Stimulated activated naive CD4-positive, alpha-beta T cell treated with Interleukin-2 at 50 U/mL for 16 hours (primary cell): ENCODE measurements at places on chromosomes 11 and 22.
A peak's percentile ranks its signal among the peaks of the same experiment; 100 is the strongest.

GRCh38 chr11:99349151-99349673, 328.5 kb downstream of the CNTN5 start:
- no peak for DNase-seq

DNA sequence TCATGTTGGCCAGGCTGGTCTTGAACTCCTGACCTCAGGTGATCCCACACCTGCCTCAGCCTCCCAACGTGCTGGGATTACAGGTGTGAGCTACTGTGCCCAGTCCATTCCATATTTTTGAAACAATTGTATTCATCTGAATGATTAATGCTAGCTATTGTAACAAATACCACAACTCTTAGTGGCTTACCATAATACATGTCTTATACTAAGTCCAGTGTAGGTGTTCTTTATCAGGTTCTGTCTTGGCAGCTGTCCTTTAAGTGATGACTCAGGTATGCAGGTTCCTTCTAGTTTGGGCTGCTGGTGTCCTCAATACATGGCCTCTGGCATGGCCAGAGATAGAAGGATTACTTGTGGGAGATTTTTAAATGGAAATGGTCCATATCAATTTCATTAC, 39.0 kb downstream of the UVRAG start:
- DNase-seq: no peak

DNA sequence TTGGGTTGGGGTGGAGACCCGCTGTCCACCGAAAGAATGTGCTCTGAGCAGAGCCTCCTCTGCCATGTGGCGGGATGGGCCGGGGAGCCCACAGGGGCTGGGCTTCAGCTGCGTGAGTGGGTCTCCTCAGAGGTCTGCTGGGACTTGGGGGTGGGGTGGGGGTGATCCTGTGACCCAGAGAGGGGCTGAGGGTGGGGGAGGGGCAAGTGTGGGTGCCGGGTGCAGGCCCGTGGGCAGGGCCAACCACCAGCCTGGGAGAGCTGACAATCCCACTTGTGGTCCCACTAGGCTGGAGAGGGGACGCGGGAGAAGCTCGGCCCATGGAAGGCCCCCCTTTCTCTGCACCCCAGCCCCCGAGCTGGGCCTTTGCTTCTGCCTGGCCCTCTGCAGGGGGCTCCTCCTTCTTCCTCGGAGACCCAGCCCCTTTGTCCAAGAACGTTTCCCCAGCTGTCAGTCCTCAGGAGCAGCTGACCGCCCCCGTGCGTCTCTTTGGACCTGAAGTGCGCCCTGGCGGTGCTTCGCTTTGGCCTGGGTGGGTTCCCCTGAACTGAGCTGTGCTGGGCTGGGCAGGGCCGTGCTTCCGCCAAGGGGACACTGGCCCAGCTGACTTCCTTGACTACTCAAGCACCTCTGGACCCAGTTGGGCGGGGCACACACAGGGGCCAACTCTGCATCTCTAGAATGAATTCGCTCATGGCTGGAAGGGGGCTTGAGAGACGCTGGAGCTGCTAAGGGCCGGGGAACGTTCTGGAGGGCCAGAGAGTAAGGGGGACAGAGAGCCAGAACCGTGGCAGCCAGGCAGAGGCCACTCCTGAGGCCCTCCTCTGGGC, 30.2 kb downstream of the OSBPL5 start:
- DNase-seq: no peak

GRCh38 chr11:78149646-78150045, 10.2 kb upstream of the ALG8 start:
- DNase-seq: no peak

DNA sequence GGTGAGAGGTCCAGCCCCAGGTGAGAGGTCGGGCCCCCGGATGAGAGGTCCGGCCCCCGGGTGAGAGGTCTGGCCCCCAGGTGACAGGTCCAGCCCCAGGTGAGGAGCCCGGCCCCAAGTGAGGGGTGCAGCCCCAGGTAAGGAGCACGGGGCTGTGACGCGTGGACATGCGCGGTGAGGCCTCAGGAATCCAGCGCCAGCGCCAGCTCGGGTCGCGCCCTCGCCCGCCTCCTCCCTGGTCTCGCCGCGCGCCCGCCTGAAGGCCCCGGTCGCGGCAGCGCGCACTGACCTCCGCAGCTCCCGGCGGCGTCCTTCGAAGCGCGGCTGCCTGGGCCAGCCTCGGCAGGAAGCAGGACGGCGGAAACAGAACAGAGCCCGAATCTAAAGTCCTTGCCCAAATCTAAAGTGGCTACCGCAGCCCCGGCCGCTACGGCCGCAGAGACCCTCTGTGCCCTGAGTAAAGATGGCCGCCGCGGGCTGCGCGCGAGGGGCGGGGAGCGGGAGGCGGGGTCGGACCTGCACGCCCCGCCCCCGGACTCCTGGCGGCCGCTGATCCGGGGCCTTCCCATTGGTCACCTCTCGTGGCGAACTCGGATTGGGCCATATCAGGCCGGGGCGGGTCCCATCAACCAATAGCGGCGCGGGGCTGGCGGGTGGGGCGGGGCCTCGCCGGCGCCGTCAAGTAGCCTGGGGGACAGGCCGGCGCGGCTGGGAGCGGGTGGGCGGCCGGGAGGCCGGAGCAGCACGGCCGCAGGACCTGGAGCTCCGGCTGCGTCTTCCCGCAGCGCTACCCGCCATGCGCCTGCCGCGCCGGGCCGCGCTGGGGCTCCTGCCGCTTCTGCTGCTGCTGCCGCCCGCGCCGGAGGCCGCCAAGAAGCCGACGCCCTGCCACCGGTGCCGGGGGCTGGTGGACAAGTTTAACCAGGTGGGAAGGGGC, at the start of the genes ALG12 and CRELD2:
Gene ALG12, minus strand, starts transcription at position 465 of the 937 bp plus-strand sequence. CDS start 4,673 bp downstream, outside the sequence.
Gene CRELD2, plus strand, starts transcription at position 661 of the 937 bp plus-strand sequence. Its CDS starts 136 bp downstream, at position 797.
- DNase-seq: peak; percentile 96

GRCh38 chr22:36366291-36366708, 21.5 kb downstream of the MYH9 start:
- no peak for DNase-seq

DNA sequence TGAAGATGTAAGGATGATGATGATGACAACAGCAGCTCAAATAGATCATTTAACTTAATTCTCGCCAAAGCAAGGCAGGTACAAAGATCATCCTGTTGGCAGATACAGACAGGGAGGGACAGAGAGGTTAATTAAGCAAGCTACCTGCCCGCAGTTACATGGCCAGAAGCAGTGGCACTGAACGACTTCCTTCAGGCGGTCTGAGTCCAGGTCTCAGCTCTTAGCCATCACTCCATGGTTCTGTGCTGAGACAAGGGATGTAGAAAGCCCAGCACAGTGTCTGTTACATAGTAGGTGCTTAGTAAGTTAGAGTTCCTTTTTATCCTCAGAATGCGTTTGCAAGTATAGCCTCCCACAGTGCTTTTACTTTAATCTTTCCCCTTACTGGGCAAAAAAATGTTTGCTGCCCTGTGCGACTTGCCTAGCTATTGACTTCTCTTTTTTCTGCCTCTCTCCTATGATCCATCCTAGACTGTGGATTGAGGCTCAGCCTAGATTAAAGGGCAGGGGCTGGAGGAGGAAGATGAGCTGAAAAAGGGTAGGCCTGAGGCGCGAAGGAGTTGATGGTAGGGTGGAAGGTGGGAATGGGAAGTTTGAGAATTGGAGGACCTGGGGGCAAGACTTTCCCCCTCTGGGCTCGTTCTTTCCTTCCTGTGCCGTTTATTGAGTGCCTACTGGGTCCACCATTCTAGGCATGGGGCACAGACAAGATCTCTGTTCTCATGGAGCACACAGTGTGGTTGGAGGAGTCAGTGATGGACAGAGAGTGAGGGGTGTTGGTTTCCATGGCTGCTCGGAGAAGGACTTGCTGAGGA, 108.2 kb upstream of the OR4B1 start:
- no peak for DNase-seq

GRCh38 chr11:19651653-19652052, 61.0 kb upstream of the NAV2 start:
- no peak for DNase-seq

GRCh38 chr11:78981153-78981552, 406.5 kb upstream of the NARS2 start:
- no peak for DNase-seq

GRCh38 chr11:375065-376025, 6.0 kb downstream of the B4GALNT4 start:
- DNase-seq: no peak

DNA sequence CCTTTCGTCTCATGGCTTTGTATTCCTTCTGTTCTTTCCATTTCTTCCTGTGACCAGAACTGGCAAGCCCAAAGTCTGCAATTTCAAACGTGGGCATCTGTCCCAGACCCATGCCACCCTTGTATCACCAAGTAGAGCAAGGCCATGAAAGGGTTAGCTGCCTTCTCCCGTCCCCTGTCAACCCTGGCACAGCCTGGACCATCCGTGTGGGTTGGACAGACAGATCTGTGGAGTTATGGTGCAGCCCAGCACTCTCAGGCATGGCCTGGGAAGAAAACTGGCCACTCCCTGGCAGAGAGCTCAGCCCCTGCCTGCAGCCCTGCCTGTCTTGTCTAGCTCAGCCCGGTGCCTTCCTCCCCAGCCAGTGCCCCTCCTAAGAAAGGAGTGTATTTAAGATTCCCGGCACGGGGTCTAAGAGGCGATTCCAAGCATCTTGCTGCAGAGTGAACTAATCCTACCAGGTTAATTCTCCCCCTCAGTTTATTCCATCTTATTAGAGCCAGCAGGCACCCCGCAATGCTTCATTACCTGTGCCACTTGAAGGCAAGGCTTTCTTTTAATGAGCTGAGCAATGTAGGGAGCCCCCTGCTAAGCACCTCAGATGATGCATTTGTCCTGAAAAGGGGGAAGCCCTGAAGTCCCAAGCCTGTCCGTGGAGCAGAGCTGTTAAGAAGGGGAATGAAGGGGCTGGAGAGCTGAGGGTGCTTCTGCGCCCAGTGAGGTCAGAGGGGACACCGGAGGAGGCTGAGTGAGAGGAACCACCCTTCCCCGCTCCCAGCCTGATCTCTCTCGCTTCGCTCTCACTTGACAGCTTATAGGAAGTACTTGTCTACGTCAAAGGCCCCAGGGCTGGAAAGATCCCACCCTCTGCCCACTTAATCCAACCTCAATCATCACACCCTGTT, 130.6 kb downstream of the SPATA19 start:
- DNase-seq: no peak

- no peak for DNase-seq
Measured at GRCh38 chr11:16365581-16366228, 9.4 kb upstream of the SOX6 start.

GRCh38 chr22:32605576-32605975, 131.0 kb downstream of the FBXO7 start:
- no peak for DNase-seq

GRCh38 chr11:67321313-67321871, 18.1 kb downstream of the SSH3 start:
- no peak for DNase-seq

- DNase-seq: no peak
Measured at GRCh38 chr11:113894421-113894996, 10.1 kb upstream of the HTR3B start.

DNA sequence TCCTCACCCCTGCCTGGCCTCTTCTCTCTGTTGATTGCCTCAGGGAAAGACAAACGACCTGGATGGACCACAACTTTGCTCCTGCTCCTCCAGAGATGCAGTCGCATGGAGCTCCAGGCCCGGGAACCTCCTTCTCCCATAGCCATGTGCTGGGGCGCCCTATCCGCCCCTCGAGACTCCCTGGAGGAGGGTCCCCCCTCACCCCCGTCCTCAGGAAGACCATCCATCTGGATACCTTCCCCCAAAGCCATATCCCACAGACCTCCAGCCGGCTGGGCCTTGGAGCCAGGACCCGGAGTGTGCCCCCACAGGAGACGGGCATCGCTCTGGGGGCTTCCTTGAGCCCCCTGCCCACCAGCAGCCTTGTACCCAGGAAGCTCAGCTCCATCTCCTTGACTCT, 2.2 kb downstream of the SEPTIN3 start:
- DNase-seq: no peak

DNA sequence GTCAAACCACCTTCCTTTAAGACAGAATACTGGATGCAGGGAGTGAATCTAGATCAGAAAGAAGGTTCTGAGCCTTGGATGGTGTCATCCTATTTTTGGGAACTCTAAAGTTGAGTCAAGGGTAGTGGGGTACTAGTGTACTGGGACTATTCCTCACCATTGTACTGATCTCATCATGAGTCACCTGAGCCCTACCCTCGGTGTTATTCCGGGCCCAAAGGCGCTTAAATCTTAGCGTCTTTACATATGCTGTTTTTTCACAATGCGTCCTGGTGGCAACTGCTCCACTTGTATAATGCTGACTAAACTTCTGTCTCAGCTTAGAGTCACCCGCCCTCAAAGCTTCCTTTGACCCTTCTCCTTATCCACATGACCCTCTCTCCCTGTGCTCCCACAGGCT, 25.3 kb upstream of the PATE1 start:
- DNase-seq: no peak

GRCh38 chr11:94732617-94733281, 35.4 kb upstream of the AMOTL1 start:
- DNase-seq: no peak

DNA sequence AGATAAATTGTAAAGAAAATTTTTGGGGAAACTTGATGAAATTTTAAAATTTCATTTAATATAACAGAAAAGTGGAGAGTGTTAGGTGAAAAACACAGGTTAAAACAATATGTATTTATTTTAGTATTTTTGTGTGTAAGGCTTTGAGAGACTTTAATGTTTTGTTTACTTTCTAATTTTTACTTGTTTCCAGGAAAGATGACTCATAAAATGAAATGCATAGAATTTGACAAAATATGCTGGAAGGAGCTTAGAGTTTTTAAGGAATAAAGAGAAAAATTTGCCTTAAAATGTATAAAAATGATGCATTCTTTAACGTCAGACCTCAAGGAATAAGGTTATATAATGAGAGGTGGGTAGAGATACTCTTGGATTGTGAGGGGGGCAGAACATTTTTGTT, 1205.1 kb upstream of the CNTN5 start:
- DNase-seq: no peak

GRCh38 chr22:33625959-33626358, 294.3 kb downstream of the LARGE1 start:
- no peak for DNase-seq

- no peak for DNase-seq
Measured at GRCh38 chr11:113789675-113790320, 10.2 kb downstream of the CLDN25 start.

DNA sequence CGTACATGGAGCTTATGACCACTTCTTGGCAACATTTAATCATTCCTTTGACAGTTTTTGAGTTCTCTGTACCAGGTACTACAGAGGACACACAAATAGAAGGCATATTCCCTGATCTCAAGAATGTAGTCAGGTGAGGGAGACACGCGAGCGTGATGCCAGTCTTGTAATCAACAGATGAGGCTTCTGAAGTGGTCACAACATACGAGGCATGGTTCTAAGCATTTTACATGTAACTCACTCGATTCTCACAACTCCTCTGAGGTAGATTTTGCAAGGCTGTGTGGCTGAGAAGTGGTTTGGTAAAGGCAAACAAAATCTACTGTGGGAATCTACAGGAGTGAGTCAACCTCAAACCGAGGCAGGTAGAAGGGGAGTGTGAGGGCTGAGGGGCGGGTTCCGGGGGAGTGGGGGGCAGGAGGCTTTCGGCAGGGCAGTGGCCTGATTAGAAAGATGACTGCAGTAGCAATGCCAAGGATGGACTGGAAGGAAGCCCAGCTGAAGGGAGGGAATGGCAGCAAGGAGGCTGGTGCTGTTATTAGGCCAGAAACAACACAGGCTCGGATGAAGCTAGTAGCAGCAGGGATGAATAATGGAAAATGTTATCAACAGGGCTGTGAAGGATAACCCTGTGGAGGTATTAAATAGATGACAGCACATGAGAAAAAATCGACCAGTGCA, 63.8 kb downstream of the ST14 start:
- no peak for DNase-seq

GRCh38 chr22:26681395-26681821, 24.0 kb downstream of the MIAT start:
- DNase-seq: no peak

GRCh38 chr22:47748957-47749356, 986.5 kb downstream of the TBC1D22A start:
- DNase-seq: no peak

- DNase-seq: no peak
Measured at GRCh38 chr11:76048763-76049162, 157.5 kb downstream of the WNT11 start.
